Glutamatergic neuron (in vitro differentiated cells): ENCODE measurements at places on chromosomes 11 and 22. TPM values are rescaled to one million over a fixed set of nuclear protein-coding genes. Genes with fewer than 3 reads are reported as not detected.

- H3K27me3 ChIP-seq, result peaks cover 13% of the 10 kb centered on the region
- H3K27ac ChIP-seq, result peak overlapping the region; percentile 53
- H3K4me3 ChIP-seq, result peak overlapping the region; percentile 85
- H3K36me3 ChIP-seq, result no peaks in the 10 kb centered on the region
- peaks cover 26% of the 10 kb centered on the region for H3K4me1 ChIP-seq
Measured at GRCh38 chr11:696955-697491, 1.4 kb downstream of the TMEM80 start.

GRCh38 chr22:43183496-43184277 is 3.2 kb downstream of the TTLL12 start:
- H3K36me3 ChIP-seq, result no peaks in the 10 kb centered on the region
- H3K27me3 ChIP-seq, result peaks cover 7% of the 10 kb centered on the region
- H3K27ac ChIP-seq, result no peak overlapping the region
- H3K4me3 ChIP-seq, result no peak overlapping the region
- DNase-seq, result no peak

DNA sequence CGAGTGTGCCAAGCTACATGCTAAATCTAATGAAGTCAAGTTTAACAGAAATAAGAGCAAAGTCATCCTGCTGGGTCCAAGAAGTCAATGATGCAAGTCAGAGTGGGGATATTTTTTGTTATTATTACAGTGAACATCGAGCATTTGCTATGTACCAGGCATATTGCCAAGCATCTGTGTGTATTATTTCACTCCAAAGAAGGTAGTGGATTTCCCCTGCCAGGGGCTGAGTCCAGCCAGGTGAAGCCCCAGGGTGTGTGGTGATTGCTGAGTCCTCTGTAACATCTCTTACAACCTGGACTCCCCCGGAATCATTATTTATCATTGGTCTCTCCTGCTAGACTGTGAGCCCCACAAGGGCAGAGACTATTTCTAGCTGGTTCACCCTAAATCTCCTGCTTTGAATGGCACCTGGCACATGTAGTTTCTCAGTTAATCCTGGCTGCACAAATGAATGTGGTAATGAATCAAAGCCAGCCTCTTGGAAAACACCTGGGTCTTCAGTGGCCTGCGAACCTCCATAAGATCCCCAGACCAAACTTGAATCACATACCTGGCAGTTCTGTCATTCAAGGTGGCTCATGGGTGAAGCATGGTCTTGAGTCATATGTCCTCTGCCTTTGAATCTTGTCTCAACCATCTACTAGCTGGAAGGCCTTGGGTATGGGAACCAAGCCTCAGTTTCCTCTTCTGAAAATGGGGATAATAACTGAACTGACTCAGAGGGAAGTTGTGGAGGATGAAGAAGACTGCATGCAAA is 549.2 kb downstream of the MIAT start:
- DNase-seq, result no peak
- H3K4me1 ChIP-seq, result no peaks in the 10 kb centered on the region
- H3K36me3 ChIP-seq, result no peaks in the 10 kb centered on the region

- DNase-seq, result no peak
- no peaks in the 10 kb centered on the region for H3K27me3 ChIP-seq
- H3K4me3 ChIP-seq, result no peak overlapping the region
- H3K36me3 ChIP-seq, result peaks cover 7% of the 10 kb centered on the region
- H3K4me1 ChIP-seq, result no peaks in the 10 kb centered on the region
Measured at GRCh38 chr22:24091551-24092420, 80.7 kb downstream of the CABIN1 start.

DNA sequence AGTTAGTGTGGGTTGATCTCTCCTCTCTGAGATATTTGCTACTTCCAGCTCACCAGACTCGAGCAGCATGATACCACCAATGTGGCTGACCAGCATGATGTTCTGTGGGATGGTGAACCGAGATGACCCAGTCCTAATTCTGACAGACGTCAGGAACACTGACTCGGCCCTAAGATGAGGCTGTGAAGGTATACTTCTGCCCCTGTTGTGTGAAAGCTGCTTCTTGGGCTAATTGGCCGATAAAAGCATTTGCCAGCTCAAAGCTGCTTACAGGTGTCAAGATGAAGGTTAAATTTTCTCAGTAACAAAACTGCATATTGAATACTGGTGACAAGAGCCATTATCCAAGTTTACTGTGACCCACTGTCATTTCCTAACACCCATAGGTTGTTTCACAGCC is 151.4 kb downstream of the BRD1 start:
- no peak for DNase-seq
- no peak overlapping the region for H3K27ac ChIP-seq
- no peaks in the 10 kb centered on the region for H3K4me1 ChIP-seq
- H3K36me3 ChIP-seq, result peaks cover 8% of the 10 kb centered on the region
- no peak overlapping the region for H3K4me3 ChIP-seq

DNA sequence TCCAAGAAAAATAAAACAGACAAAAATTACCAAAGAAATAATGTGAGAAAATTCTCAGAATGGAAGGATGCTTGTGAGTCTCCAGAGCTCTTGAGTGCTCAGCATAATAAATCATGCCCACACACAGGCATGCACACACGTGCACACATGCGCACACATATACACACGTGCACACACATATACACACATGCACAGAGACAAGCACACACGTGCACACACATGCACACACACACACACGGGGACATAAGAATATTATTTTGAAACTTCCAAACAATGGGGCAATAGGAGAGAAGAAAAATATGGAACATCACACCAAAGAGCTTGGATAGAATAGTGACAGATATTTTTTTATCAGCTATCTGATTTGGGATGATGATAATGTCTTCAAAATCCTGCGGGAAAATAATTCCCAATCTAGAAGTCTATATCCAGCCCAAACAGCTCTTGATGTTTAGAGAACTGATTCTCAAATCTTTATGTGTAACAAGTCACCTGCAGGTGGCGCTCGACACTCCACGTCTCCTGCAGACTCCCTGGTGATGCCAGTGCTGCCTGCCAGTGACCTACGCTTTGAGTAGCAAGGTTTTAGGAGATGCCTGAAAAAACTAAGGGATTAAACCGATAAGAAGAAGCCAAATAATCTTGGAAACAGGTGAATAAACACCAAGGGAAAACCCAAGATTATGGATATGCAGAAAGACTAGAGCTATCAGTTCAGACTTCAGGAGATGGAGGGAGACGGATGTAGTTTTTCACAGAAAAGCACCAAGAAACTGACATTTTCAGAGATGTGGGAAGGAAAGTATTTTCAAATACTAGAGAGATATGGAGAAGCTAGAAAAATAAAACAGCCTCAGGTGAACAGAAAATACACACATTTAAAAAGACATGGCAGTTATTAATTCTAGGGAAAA is 743.6 kb downstream of the ETS1 start:
- H3K27me3 ChIP-seq, result no peaks in the 10 kb centered on the region
- H3K4me3 ChIP-seq, result no peak overlapping the region
- no peak overlapping the region for H3K27ac ChIP-seq
- DNase-seq, result peak; percentile 91
- no peaks in the 10 kb centered on the region for H3K36me3 ChIP-seq
- peaks cover 7% of the 10 kb centered on the region for H3K4me1 ChIP-seq

GRCh38 chr11:17777738-17778091 is 43.1 kb downstream of the KCNC1 start:
- peaks cover 14% of the 10 kb centered on the region for H3K27me3 ChIP-seq
- H3K4me1 ChIP-seq, result peaks cover 13% of the 10 kb centered on the region
- H3K4me3 ChIP-seq, result peak overlapping the region; percentile 76
- peak overlapping the region; percentile 46 for H3K27ac ChIP-seq

DNA sequence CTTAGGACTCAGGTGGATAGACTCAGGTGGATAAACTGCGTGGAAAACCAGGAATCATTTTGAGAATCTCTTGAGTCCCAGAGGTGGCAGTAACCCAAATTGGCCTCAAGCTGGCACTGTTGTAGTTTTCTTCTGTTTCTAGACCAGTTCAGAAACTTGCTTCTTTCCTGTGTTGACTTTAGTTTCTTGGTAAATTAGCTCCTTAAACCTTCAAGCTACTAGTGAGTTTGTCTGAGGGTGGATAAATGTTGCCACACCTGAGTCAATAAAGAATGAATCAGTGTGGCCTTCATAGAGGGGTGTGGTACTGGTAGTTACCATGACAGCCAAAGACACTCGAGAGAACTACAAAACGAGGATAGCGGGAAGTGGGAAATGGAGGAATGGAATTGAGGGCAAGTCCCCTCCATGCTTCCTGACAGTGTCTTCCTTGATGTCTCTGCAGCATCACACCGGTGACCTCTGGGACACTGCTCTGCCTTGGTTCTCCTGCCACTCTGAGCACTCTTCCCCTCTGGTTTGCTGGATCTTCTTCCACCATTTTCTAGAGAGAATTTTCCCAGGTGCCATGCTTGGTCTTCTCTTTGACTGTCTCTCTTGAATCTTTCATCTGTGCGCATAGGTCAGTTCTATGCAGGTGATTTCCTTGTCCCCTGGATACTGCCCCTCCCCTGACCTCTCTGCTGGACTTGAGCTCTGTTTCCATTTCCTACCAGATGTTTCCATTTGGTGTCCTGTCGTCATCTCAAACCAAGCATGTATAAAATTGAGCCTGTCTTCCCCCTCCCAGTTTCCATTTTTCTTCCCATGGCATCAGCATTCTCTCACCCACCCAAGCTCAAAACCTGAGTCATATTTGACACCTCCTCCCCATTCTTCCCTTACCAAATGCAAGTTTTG is 7.2 kb downstream of the POLD4 start:
- H3K36me3 ChIP-seq, result no peaks in the 10 kb centered on the region
- H3K27me3 ChIP-seq, result peaks cover 5% of the 10 kb centered on the region
- H3K4me3 ChIP-seq, result no peak overlapping the region
- peaks cover 18% of the 10 kb centered on the region for H3K4me1 ChIP-seq
- no peak for DNase-seq

DNA sequence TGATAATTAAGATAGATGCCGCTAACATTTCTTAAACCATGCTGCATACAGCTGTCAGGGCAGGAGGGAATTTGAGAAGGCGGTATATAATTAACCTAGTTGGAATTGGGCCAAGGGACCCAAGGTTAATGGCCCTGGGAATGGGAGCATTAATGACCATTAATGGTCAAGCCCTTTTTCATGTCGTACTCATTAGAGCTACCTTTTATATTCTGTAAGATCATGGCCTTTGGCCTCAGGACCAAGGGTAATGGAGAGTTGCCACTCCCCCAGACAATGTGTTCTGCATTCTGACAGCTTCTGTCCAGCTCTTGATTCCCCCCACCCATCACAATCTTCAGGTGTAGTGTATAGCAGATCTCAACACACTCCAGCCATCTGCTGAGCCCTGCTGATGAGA is 111.6 kb downstream of the NTM start:
- no peak for DNase-seq
- H3K36me3 ChIP-seq, result no peaks in the 10 kb centered on the region
- H3K27ac ChIP-seq, result no peak overlapping the region
- H3K4me1 ChIP-seq, result peaks cover 33% of the 10 kb centered on the region

- no peak overlapping the region for H3K27ac ChIP-seq
- DNase-seq, result no peak
- no peaks in the 10 kb centered on the region for H3K36me3 ChIP-seq
- H3K4me3 ChIP-seq, result no peak overlapping the region
Measured at GRCh38 chr11:105763594-105763993, 153.7 kb downstream of the GRIA4 start.

DNA sequence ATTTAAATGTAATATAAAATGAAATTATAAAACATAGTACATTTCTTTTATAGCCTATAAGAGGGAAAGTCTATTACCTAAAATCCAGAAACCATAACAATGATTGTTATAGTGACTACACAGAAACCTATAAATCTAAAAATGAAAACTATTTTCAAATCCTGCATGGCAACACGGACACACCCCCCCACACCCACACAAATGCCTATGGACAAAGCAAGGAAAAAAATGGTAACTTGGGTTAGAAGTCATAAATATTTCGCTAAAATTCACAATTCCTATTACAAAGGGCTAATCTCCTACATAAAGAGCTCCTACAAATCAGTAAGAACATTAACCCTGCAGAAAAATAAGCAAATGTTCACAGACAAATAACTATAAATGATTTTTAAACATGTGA is 56.4 kb downstream of the GAB2 start:
- H3K4me1 ChIP-seq, result peaks cover 13% of the 10 kb centered on the region
- no peak overlapping the region for H3K27ac ChIP-seq
- no peak for DNase-seq
- no peaks in the 10 kb centered on the region for H3K27me3 ChIP-seq
- no peaks in the 10 kb centered on the region for H3K36me3 ChIP-seq

DNA sequence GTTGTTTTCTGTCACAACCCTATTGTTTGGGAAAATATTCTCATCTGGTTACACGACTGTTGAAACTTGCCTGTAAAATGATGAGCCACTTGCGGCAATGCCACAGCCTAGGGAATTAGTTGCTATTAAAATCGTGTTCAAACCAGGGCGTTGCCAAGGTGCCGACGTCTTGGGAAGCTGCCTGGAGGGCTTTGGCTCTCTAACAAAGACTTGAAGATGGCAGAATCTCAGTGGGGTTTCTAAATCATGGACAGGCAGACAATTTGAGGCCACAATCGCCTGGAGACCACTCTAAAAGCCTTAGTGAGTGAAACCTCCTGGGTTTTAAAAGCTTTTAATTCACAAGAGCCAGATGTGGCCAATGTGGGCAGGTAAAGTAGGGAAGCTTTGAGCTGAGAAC is 117.2 kb upstream of the BMAL1 start:
- no peaks in the 10 kb centered on the region for H3K27me3 ChIP-seq
- peak; percentile 43 for DNase-seq
- H3K4me3 ChIP-seq, result no peak overlapping the region

GRCh38 chr11:117814766-117815261 is 9.7 kb downstream of the FXYD2 start:
- H3K4me1 ChIP-seq, result peaks cover 10% of the 10 kb centered on the region
- H3K36me3 ChIP-seq, result no peaks in the 10 kb centered on the region
- peaks cover 1% of the 10 kb centered on the region for H3K27me3 ChIP-seq

- H3K27me3 ChIP-seq, result no peaks in the 10 kb centered on the region
- no peaks in the 10 kb centered on the region for H3K36me3 ChIP-seq
- no peak overlapping the region for H3K4me3 ChIP-seq
- DNase-seq, result peak; percentile 53
- H3K27ac ChIP-seq, result no peak overlapping the region
Measured at GRCh38 chr11:29159552-29160465, 857.0 kb downstream of the KCNA4 start.

GRCh38 chr22:23495614-23496444 is 84.3 kb downstream of the IGLL1 start:
- no peak overlapping the region for H3K4me3 ChIP-seq
- H3K27ac ChIP-seq, result no peak overlapping the region
- no peaks in the 10 kb centered on the region for H3K36me3 ChIP-seq
- H3K27me3 ChIP-seq, result no peaks in the 10 kb centered on the region

GRCh38 chr11:65185171-65185570 is 3.4 kb downstream of the CAPN1 start:
- H3K36me3 ChIP-seq, result peaks cover 7% of the 10 kb centered on the region
- H3K4me3 ChIP-seq, result no peak overlapping the region
- H3K27ac ChIP-seq, result no peak overlapping the region
- peaks cover 8% of the 10 kb centered on the region for H3K4me1 ChIP-seq

The OR5B21 gene
- not detected for total RNA-seq

The MUC5AC gene
- not detected for total RNA-seq
